ENCODE measurements at places on chromosomes 1 and 21.

DNA sequence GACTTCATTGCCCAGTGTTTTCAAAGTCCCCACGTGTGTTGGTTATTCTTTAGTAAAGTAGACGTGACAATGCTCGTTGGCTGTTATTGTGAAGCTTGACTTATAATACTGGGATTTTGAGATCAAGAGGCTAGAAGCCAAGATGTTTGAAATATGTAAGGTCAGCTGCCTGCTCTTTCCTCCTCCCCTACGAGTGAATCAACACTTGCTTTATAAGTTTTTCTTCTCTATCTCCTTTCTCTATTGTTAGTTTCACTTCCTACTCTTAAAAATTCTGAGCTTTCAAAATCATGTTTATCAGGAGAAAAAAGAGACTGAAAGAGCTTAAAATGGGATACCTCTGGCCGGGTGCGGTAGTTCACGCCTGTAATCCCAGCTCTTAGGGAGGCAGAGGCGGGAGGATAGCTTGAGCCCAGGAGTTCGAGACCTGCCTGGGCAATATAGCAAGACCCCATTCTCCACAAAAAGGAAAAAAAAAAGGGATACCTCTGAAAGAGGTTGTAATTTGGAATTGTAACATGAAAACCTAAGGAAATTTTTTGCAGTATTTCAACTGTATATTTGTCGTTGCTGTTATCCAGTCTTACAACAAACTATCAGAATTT, 72.0 kb downstream of the EPB41 start:
- DNase-seq = no peak

DNA sequence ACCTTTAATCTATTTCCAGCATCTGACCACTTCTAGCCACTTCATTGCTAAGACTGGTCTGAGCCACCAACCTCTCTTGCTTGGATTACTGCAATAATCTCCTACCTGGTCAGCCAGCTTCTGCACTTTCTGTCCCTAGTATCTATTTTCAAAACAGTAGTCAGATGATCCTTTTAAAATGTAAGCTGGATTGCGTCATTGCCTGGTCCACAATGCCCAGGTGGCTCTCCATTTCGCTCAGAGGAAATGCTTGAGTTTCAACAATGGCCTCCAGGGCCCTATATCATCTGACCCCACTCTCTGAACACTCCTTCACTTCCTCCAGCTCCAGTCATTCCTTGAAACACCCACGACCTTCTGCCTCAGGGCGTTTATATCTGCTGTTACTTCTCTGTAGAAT, 2.3 kb downstream of the FYB2 start:
- DNase-seq = no peak

DNA sequence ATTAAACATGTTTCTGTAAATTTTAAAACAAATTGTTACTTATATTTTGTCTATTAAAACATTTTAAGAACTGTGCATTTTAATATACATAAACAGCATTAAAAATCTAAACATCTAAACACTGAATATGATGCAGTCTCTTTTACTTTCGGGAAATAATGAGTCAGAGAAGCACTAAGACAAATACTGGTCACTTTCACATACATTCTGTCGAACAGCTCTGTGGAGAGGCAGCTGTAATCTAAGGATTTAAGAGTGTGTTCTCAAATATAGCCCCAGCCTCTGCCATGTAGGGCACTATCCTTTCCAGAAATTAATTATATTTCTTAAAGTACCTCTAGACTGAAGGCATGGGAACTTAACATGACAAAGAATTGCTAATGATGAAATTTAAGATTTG, 89.6 kb upstream of the PTGFR start:
- DNase-seq = no peak

DNA sequence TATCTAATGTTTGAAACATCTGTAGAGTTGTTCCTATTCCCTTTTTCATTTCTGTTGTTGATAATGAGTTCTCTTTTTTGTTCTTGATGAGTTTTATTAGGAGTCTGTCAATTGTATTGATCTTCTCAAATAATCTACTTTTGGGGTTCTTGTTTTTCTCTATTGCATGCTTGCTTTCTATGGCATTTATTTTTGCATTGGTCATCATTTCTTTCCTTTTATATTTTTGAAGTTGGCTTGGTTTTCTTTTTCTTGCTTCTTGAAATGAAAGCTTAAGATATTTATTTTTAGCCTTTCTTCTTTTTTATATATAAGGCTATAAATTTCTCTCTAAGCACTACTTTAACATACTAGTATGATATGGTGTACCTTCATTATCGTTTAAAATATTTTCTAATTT, 381.8 kb downstream of the NPHP4 start:
- DNase-seq = no peak

- DNase-seq = no peak
Observed at GRCh38 chr1:160410406-160411005, 10.1 kb downstream of the VANGL2 start.

DNA sequence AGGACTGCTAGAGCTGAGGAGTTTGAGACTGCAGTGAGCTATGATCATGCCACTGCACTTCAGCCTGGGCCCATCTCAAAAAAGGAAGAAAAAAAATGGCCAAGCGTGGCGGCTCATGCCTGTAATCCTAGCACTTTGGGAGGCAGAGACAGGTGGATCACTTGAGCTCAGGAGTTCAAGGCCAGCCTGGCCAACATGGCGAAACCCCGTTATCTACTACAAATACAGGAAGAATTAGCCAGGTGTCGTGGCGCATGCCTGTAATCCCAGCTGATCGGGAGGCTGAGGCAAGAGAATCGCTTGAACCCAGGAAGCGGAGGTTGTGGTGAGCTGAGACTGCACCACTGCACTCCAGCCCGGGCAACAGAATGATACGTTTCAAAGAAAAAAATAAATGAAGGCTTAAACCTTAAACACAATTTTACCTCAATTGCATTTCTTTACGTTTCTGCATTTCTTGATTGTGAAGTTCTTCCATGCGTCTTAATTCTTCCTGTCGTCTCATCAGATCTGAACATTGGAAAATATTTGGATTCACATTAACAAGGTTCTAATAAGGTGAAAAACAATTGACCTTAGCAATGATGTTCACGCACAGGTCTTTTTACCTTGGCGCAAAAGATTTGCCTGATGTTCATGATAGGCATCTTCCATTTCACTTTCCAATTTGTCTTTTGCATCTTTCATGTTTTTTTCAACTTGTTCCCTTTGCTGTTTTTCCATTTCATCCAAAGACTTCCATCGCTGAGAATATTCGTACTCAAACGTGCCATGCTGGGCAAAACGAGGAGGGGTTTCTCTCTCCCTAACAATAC, 4.2 kb downstream of the SFPQ start:
- DNase-seq = no peak

GRCh38 chr21:41510500-41510899, 2.5 kb upstream of the TMPRSS2 start:
- no peak for DNase-seq

- DNase-seq = no peak
Observed at GRCh38 chr1:193355626-193356025, 169.2 kb upstream of the B3GALT2 start.

DNA sequence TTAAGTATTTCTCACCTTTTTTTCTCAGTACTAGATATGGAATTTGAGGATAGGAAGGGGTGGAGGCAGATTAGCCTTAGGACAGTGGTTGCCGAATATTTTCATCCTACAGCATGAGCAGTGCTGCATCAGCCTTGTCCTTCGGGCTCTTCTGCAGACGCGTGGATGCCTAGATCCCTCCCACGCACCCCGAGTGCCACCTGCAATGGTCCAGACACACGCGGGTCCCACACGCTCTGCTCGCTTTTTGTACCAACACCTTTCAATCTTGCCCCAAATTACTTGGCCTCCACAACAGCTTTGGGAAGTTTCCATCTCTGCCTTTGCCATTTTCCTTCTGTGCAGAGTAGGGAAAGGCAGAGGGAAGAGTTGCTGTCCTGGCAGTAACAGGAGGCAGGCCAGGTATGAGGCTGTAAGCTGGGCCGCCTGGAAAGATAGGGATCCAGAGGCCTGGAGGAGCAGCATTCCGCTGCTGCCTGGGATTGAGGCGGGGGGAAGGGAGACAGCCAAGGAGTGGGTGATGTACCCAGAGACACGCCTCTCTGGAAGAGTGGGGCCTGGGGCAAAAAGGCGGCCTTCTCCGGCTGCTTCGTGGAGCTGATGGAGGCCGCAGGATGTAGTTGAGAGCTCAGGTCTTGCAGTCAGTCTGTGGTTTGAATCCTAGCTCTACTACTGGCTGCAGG, 467.7 kb downstream of the KIF26B start:
- no peak for DNase-seq

GRCh38 chr1:24699628-24700027, 45.6 kb upstream of the CLIC4 start:
- DNase-seq = no peak

GRCh38 chr1:6601923-6602668, 573 bp downstream of the KLHL21 start:
- peak; percentile 23 for DNase-seq

DNA sequence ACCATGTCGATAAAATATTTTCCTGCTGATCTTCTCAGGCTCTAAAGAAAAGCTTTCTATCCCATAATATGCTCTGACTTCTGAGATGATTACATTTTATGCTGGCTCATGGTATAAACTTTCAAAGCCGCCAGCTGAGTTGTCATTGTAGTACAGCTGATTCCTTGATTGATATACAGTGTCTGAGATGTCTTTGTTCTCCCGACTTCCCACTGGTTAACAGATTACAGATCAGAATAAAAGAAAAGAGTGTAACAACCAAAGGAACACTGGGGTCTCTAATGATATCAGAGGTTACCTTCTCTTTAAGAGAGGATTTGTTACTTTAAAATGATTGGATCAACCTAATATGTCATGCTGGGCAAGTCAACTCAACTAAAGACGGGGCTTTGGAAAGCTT, 485.4 kb upstream of the LRRC7 start:
- DNase-seq = no peak

GRCh38 chr1:89085781-89086180, 20.8 kb upstream of the GBP1 start:
- DNase-seq = no peak

DNA sequence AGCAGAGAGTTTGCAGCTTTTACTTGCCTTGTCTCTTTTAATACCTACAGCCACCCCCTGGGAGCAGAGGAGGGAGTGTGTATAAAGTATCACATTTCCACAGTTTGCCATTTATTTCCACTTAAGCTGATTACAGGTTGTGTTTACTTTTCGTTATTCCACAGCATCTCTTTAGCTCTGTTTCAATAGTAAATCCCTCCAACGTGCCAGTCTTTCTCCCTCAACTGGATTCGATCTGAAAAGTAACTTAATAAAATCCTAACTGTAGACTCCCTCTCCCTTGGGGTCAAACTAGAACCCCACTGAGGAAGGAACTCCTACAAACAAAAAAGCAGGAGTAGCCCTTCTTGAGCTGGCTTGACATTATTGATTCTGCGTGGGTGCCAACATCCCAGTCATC, 3.1 kb upstream of the FCGR2A start:
- DNase-seq = no peak

- DNase-seq = no peak
Observed at GRCh38 chr1:86703696-86704457, 499 bp upstream of the SH3GLB1 start.

DNA sequence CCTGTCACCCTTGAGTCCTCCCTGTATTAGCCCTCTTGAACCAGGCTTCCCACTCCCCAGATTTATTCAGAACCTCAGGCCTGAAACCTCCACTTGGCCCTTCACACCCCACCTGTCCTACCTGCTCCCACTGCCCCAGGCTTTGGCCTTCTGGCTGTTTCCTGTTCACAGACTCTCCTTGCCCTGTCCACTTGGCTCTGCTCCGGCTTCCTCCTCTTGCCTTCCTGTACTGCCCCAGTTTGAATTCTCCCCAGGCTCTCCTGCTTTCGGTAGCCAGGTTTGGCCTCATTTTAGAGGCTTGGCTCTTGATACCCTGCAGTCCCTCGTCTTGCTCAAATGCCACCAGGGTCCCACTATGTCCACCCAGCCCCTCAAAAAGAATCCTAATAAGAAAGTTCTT, 385.2 kb downstream of the KCNH1 start:
- DNase-seq = no peak

GRCh38 chr1:146035048-146035423, 13.5 kb upstream of the HJV start:
- DNase-seq = no peak

DNA sequence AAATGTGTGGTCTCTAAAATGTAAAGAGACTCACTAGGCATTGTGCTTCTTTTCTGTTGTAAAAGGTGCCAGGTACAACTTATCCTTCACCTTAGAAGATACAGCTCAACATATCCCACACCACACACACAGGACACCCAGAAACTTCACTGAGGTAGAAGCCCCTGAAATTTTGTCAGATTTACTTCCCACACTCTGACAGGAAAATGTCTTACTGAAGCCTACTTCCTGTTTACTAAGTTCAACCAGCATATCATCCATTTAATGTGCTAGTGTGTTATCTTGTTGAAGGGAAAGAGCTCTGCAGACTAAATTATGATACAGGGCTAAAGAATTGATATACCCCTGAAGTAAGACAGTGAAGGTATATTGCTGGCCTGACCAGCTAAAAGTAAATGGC, 39.9 kb upstream of the INSL5 start:
- no peak for DNase-seq

GRCh38 chr1:212257157-212257556, 28.1 kb upstream of the PPP2R5A start:
- no peak for DNase-seq

GRCh38 chr1:65006806-65007205, 40.5 kb upstream of the JAK1 start:
- DNase-seq = no peak

DNA sequence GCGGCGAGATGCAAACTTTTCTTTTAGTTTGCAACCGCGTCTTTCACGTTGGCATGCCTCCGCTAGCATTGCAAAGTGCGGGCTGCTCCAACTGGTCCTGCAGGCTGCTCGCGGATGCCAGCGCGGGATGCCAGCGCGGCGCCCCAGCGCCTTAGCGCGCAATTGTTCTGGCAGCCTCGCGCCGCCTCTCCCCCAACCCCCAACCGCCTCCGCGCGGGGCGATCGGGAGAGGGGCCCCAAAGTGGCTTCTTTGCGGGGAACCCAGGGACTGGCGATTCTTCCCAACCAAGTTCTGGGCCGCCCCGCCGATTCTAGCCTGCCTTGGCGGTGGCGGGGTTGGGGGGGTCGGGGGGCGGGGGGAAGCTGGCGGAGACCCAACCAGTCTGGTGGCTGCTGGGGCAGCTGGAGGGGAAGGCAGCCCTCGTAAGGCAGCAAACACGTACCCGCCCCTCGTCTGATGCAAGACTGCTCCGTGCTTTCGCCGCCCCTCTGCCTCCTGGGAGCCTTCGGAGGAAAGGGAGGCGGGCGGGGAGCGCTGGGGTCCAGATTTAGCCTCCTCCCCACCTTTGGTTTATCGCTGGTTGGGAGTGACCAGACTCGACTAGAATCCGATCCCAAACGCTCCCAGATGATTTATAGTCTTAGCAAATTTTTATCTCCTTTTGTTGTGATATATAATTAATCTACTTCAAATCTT, 756 bp downstream of the PHGDH start:
- no peak for DNase-seq

DNA sequence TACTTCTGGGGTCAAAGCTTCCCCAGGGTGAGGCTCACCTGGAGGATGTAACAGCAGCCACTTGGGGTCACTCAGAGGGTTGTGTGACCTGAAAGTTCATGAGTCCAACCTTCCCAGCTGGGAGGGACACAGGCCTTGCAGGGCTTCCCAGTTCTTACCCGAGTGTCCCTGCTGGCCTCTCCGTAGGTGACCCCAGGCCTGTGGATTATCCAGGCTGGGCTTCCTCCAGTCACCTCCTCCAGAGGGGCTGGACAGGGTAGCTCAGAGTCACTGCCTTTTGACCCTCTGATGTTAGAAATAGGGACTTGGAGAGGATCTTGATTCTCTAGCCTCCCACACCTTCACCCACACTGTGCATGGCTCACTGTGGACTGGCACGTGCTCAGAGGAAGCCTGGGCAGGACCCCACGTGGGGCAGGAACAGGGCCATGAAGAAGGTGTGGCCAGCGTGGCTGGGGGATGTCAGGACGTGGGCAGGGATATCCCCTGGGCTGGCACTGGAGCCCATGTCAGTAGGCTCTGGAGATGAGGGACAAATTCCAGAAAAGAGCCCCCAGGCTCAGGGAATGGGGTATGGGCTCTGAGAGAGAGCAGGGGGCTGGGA, 131.8 kb downstream of the ACTL8 start:
- no peak for DNase-seq

Measured in activated T-helper 9 cell treated with anti-CD3 and anti-CD28 coated beads, Interleukin-2, amount 50 U/mL, for 16 hours (primary cell).